ENCODE measurements at places on chromosomes 2 and 18.

DNA sequence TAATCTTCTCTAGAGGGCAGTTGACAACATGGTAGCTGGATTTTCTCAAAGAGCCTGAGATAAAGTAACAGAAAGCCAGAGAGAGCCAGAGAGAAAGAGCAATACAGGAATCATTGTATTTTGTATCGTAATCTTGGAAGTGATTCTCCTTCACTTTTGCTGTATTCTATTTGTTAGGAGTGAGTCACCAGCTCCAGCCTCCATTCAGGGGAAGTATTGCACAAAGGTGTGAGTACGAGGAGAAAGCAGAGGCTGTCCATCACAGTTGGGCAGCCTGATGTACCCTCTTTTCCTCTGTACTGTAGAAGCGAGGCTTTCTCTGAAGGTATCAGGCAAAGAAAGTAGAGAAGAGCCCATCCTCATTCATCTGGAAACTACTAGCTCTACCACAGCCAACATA is 176.8 kb downstream of the KCNS3 start:
- DNase-seq = no peak

DNA sequence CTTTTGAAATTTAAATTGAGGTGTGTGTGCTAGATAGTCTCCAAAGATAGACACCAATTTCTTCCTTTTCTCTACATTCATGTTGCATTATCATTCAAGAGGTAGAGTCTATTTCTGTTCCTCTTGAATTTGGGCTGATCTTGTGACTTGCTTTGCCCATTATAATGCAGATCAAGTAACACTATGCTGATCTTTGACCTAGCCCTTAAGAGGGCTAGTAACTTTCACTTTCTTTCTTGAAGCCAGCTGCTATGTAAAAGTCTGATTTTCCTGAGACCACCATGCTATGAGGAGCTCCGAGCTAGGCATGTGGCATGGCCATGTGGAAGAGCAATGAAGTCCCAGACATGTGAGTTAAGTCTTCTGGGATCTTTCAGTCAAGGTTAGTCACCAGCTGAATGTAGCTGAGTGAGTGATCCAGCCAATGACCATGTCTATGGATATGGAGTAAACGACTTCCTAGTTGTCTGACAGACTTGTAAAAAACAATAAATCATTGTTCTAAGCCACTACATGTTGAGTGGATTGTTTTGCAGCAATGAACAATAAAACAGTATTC is 189.4 kb upstream of the CWC22 start:
- DNase-seq = no peak

DNA sequence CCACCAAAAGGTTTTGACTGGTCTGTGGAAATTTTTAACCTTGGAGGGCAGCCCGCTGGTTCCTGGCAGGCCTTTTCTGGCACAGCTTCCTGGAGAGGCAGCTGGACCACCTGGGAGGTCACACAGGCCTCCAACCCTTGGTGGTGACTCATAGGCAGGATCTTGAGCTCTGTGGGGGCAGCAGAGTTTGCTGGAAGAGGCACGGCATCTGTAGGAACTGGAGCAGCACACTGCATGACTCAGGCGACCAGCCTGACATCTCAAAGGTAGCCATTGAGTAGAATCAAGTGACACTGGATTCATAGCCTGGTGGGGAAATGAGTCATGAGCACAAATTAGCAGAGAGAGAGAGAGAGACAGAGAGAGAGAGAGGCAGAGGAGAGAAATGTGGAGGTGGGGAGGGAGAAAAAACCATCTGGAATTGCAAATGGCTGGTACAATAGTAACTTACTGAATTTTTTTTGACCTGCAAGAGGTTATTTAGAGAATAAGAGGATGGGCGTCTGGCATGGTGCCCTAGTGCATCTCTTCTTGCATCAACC is 57.4 kb downstream of the TRPM8 start:
- DNase-seq = no peak

- DNase-seq = no peak
Observed at GRCh38 chr2:80054346-80054675, 250.2 kb downstream of the LRRTM1 start.

DNA sequence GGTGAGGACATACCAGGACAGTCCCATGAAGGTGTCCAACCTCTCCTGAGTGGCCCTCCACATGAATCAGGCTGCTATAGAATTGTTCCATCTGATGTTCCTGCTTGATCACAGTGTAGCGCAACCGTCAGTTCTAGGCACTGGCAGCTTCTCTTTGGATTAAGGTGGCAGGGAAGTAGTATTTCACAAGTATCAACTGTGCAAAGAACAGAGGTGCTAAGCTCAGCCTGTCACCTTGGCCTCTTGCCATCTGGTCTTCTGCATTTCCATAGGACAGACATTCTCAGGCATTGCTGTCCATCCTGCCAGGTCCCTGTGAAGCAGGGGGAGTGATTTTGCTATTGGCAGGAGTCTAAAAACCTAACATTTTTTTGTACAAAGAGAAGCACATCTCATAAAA is 182.2 kb upstream of the EPAS1 start:
- no peak for DNase-seq

DNA sequence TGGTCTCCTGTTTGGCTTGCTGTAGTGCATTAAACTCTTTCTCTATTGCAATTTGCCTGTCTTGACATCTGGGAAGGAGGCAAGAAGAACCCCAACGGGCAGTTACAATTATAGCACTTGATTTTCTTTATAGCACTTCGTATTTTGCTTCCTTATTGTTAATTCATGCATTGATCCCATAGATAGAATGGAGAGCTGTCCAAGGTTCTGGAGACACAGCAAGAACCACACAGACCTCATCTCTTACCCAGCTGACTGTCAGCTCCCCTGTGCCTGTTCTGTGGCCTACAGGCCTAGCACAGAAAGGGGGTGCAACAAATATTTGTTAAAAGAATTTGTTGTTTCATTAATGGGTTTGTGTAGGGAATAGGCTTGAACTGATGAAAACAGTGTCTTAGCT is 194.3 kb downstream of the GALNT1 start:
- no peak for DNase-seq

DNA sequence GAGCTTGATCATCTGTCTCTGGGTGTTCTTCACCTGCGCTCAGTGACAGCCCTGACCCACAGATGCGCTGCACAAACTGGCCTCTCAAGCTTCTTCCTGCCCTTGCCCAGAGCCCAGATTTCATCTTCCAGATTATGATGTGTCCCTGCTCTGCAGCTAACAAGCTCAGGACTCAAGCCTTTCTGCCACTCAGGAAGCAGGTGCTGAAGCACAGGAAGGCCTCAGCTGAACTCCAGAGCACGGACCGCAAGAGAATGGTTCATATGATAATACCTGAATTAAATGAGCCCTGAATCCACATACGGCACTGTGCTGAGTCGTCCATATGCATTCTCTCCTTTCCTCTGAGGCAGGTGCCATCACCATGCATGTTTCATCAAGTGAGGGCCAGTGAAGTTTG is 3.8 kb downstream of the CD207 start:
- DNase-seq = no peak

DNA sequence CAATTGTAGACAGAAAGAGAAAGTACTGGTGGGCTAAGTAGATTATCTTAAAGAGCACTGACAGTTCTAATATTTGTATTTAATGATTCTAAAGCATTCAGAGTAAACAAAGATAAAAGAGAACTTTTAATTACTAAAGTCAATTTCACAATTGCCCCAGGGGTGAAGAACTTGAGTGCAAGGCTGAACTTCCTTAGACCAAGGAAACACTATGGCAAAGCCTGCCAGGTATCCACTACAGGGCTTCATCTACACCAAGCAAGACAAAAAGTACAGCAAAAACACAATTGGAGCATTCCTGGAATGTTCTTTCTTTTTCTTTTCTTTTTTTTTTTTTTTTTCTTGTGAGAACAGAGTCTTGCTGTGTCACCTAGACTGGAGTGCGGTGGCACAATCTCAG is 46.9 kb upstream of the NDUFV2 start:
- no peak for DNase-seq

- DNase-seq = no peak
Observed at GRCh38 chr2:221569425-221569845, 2.7 kb downstream of the EPHA4 start.

GRCh38 chr18:59820663-59821062 is 79.1 kb upstream of the PMAIP1 start:
- DNase-seq = no peak

DNA sequence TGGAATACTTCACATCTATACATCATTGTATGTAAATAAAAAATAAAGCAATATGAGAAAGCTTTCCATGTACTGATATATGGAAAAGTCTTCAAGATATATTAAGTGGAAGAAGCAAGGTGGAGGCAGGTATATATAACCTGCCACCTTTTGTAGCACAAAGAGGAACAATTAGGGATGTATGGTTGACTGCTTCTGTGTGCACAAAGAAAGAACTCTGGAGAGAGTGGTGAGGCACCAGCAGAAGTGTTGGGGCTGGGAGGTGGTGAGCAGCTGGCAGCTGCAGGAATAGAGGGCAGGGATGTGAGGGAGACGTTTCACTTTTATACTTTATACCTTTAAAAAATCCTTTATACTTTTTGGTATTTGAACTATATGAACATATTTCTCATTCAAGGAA is 26.1 kb downstream of the KIF5C start:
- no peak for DNase-seq

GRCh38 chr2:8002765-8003393 is 679.0 kb upstream of the ID2 start:
- DNase-seq = no peak

DNA sequence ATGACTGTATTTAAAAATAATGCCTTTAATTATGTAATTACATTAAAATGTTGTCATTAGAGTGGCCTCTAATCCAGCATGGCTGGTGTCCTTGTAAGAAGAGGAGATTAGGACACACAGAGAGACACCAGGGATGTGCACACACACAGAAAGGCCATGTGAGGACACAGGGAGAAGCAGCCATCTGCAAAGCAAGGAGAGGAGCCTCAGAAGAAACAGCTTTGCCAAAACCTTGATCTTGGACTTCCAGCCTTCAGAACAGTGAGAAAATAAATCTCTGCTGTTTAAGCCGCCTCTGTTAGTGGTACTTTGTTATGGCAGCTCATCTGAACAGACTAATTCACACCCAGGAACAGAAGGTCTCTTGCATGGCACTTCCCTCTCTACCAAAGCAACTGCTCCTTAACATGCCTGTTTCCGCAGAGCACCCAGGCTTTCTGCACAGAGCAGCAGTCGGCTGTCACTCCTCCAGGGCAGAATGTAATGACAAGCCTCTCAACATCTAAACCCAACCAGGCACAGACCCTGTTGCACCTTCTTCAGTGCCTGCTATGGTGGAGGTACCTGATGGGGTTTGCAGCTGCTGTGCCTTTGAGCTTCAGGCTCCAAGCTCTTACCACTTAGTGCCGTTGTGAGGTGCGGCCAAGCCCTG is 377.7 kb downstream of the TDRD15 start:
- no peak for DNase-seq

DNA sequence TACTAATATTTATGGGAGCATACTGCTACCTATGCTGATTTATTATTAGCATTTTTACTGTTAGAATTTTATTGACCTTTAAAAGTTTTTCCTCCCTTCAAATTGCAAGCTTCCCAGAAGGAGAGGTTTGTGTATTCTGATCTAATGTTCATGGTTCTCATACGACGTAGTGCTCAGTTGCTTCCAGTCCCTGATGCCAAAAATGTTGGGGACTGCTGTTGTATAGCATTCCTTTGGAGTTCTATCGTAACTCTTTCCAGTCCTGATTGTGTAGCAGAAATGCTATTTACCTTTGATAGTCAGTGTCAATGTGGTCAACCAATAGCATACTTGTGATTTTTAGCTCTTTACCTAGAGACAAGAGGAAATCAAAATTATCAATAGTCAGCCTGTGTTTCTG is 69.5 kb upstream of the ZSWIM2 start:
- no peak for DNase-seq

GRCh38 chr2:188235364-188235763 is 56.3 kb upstream of the GULP1 start:
- DNase-seq = no peak

DNA sequence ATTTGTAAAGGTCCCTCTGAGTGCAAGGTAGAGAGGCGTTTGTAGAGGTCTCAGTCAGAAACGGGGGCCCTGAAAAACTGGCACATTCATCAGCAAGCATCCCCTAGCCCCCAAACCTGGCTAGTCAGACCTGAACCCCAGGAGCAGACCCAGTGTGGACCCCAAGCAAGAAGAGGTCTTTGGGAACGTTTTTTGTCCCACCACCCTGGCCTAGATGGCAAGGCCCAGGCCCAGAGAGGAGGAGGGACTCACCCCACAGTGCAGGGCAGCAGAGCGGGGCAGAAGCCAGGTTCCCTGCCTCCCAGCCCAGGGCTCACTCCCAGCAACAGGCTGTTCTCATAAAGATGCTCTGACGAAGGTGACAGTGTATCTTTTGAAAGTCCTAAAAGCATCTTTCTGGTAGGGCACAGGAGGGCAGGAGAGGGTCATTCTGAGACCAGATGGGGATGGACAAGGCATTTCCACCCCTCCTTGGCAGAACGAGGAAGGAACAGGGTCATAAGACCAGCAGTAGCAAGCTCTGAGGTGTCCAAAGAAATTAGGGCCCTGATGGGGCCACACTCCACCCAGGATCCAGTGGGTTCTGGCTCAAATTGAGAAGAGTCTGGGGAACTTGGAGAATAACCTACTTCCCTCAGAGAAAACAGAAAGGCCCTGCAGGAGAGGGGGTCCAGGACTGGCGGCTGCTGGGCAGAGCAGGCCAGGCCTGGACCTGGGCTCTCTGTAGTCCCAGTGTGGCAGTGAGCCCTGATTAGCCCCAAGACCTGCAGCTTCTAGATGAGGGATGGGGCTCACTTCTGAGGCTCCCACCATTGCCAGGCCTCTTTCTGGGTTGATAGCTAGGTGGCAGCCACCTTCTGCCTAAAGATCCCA is 18.2 kb downstream of the ADRA2B start:
- DNase-seq = peak; percentile 5

GRCh38 chr18:55869556-55870501 is 281.8 kb upstream of the TCF4 start:
- no peak for DNase-seq

DNA sequence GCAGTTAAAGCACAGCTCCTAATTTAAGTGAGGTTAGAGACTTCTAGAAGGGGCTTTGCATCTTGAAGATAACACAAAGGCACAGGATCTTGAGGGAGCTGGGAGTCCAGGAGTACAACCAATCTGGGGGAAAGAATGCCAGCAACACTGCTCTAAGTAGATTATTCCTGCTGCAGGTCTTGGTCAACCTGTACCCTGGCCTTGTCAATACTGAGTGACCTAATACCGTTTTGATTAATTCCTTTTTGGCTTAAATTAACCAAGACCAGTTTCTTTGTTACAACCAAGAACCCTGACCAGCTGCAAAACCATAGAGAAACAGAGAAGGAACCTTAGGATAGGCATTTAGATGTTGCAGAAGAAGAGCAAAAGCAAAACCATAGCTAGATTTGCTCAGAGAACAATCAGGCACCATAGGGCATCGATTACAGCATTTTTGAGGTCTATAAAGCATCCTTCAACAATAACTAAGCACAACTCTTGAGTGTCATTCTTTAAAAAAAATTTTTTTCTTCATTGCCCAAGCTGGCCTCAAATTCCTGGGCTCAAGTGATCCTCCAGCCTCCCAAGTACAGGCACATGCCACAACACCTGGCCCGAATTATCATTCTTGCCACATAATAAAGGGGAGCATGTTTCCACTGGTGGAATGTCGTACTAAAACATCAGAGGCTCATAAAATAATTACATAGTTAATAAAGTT is 6.3 kb downstream of the STARD7 start:
- DNase-seq = no peak

All from activated CD4-positive, alpha-beta T cell treated with anti-CD3 and anti-CD28 coated beads for 1 hour (primary cell).